T-cell (primary cell): ENCODE measurements at places on chromosomes 3 and 15. TPM values are rescaled to one million over a fixed set of nuclear protein-coding genes. Genes with fewer than 3 reads are reported as not detected.
A peak's percentile ranks its signal among the peaks of the same experiment; 100 is the strongest.

DNA sequence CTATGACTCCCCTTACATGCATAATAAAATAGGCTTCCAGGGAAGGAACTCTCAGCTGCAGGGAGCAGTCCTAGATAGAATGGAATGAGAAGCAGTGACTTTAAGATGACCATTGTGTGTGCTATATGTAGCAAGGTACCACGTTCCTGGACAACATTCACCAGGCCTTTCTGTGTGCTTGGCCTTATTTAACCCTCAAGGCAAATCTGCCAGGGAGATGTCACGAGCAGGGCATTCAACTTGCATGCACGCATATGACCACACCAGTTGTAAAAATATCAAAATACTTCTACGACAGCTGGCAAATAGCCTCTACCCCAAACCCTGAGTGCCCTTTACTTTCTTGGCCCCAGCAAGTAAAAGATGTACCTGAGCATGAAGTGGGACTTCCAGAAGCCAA is 197.3 kb upstream of the ST8SIA2 start:
- H3K36me3 ChIP-seq = no peaks in the 10 kb centered on the region
- DNase-seq = no peak

DNA sequence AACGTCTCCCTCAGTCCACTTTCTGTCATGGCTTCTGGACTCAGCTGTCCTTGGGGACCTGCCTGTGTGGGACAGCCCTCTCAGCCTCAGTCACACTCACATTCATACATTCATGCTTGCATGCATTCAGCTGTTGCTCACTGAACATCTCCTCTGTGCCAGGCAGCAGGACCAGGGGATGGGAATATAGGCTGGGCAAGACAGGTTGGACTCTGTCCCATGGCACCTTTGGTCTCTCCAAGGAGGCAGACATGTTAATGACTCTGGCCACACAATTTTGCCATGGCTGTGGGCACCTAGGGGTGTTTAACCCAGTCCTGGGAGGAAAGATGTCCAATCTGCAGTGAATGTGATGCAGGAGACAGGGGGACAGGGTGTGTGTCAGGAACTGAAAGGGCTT is 7.8 kb upstream of the DNAH1 start:
- no peak overlapping the region for H3K27ac ChIP-seq
- DNase-seq = no peak
- peaks cover 2% of the 10 kb centered on the region for H3K4me1 ChIP-seq
- no peaks in the 10 kb centered on the region for H3K27me3 ChIP-seq

The GOLGA8R gene
- total RNA-seq = 4.0 TPM

- DNase-seq = no peak
- no peaks in the 10 kb centered on the region for H3K27me3 ChIP-seq
- H3K4me1 ChIP-seq = no peaks in the 10 kb centered on the region
- no peak overlapping the region for H3K27ac ChIP-seq
- no peaks in the 10 kb centered on the region for H3K36me3 ChIP-seq
- H3K4me3 ChIP-seq = no peak overlapping the region
Observed at GRCh38 chr3:116444819-116445310, 422 bp downstream of the LSAMP start.

The MKRN2OS gene
- total RNA-seq = not detected

- H3K4me3 ChIP-seq = no peak overlapping the region
- DNase-seq = no peak
- H3K4me1 ChIP-seq = peaks cover 4% of the 10 kb centered on the region
Observed at GRCh38 chr3:189316296-189317019, 144.7 kb downstream of the TPRG1 start.

- H3K4me3 ChIP-seq = no peak overlapping the region
- H3K36me3 ChIP-seq = peaks cover under 1% of the 10 kb centered on the region
- no peaks in the 10 kb centered on the region for H3K4me1 ChIP-seq
- H3K27me3 ChIP-seq = no peaks in the 10 kb centered on the region
- DNase-seq = no peak
Observed at GRCh38 chr15:34883042-34883441, 86.5 kb downstream of the AQR start.

GRCh38 chr3:185325946-185326791 is 36.8 kb upstream of the MAP3K13 start:
- no peak overlapping the region for H3K27ac ChIP-seq
- no peaks in the 10 kb centered on the region for H3K27me3 ChIP-seq
- H3K4me3 ChIP-seq = no peak overlapping the region
- H3K36me3 ChIP-seq = no peaks in the 10 kb centered on the region

GRCh38 chr3:130341388-130341787 is 4.1 kb upstream of the COL6A5 start:
- H3K36me3 ChIP-seq = no peaks in the 10 kb centered on the region
- no peak for DNase-seq
- H3K27ac ChIP-seq = no peak overlapping the region
- no peaks in the 10 kb centered on the region for H3K4me1 ChIP-seq
- H3K4me3 ChIP-seq = no peak overlapping the region

GRCh38 chr3:160828880-160829279 is 72.8 kb downstream of the PPM1L start:
- H3K27ac ChIP-seq = no peak overlapping the region
- no peak overlapping the region for H3K4me3 ChIP-seq
- DNase-seq = no peak
- no peaks in the 10 kb centered on the region for H3K36me3 ChIP-seq

The NR1I2 gene
- total RNA-seq = 0.39 TPM

The TMEM266 gene
- total RNA-seq = not detected

DNA sequence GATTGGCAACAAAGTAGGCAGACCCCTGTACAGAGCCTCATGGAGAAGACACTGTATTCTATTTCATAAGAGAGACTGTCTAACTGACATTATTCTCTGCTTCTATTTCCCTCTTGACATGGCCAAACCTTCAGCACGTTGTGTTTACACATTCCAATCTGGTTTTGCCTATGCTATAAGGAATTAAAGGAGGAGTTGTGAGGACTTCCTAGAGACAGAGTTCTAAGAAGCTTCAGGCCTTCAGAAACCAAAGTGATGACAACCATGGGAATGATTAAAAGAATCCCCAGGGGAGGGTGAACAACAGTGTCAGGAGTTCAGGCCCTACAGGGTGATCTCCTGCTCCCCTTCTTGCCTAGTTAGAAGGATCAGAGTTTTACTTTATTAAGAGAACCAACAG is 44.9 kb upstream of the CAPN7 start:
- no peaks in the 10 kb centered on the region for H3K36me3 ChIP-seq
- H3K27me3 ChIP-seq = no peaks in the 10 kb centered on the region
- no peak overlapping the region for H3K27ac ChIP-seq
- no peak overlapping the region for H3K4me3 ChIP-seq

GRCh38 chr3:70108072-70108471 is 108.5 kb downstream of the SAMMSON start:
- no peaks in the 10 kb centered on the region for H3K36me3 ChIP-seq
- DNase-seq = no peak
- H3K4me1 ChIP-seq = no peaks in the 10 kb centered on the region
- no peak overlapping the region for H3K4me3 ChIP-seq

GRCh38 chr15:99475754-99476412 is 89.9 kb upstream of the MEF2A start:
- peaks cover 6% of the 10 kb centered on the region for H3K27me3 ChIP-seq
- no peaks in the 10 kb centered on the region for H3K36me3 ChIP-seq
- H3K27ac ChIP-seq = no peak overlapping the region
- H3K4me3 ChIP-seq = no peak overlapping the region
- no peak for DNase-seq

The PLA2G4E gene
- not detected for total RNA-seq

DNA sequence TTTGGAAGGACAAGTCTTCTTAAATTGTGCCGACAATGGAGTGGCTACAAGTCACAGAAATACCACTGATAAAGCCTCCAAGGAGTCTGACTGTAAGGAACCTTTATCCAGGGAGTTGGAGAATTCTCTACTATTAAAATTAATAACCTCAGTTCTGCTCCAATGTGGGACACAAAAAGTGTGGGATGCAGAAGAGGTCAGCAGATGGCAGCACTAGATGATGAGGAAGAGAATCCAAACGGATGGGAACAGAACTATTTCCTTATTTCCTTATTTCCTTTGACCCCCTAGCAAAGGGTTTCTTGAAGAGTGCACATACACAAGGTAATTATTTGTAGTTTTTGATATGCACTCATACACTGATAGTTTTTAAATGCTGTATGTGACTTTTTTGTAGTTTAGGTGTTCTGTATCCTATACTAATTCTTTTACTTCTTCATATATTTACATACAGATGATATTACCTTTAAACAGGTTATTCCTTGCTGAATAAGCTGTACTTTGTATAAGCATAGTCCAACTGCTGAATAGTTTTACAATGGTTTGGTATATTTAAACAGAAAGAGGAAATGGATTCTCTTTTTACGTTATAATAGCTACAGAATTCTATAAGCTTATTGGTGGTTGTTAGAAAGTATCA is 25.6 kb upstream of the NLGN1 start:
- no peak overlapping the region for H3K27ac ChIP-seq
- no peaks in the 10 kb centered on the region for H3K4me1 ChIP-seq
- H3K36me3 ChIP-seq = no peaks in the 10 kb centered on the region
- no peak overlapping the region for H3K4me3 ChIP-seq
- DNase-seq = no peak

GRCh38 chr3:139226731-139227130 is 117.1 kb upstream of the MRPS22 start:
- no peaks in the 10 kb centered on the region for H3K27me3 ChIP-seq
- H3K36me3 ChIP-seq = no peaks in the 10 kb centered on the region
- no peak overlapping the region for H3K4me3 ChIP-seq
- H3K27ac ChIP-seq = no peak overlapping the region
- no peaks in the 10 kb centered on the region for H3K4me1 ChIP-seq

DNA sequence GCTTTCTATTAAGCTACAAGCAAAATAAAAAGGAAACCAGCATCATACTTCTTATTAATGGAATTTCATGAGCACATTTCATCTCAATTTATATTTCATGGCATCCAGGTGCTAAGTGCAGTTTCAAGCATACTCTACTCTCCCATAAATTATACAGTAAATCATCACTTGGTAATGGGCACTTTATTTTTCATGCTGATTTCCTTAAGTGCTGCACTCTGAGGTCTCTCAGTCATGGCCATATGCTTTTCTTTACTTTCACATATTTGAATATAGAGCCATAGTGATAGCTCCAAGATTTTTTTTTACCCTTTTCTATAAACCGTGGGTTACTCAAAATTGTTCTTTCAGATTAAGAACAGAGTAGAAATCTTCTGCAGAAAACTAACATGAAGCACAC is 1505.7 kb upstream of the CADM2 start:
- no peak for DNase-seq
- H3K4me3 ChIP-seq = no peak overlapping the region
- H3K4me1 ChIP-seq = no peaks in the 10 kb centered on the region

The CLDN16 gene
- total RNA-seq = not detected

The ZKSCAN7 gene
- 6.0 TPM for total RNA-seq

- H3K4me1 ChIP-seq = peaks cover 4% of the 10 kb centered on the region
- no peaks in the 10 kb centered on the region for H3K36me3 ChIP-seq
- H3K27ac ChIP-seq = no peak overlapping the region
- DNase-seq = no peak
Observed at GRCh38 chr3:31288224-31288623, 244.5 kb upstream of the STT3B start.

The ACTC1 gene
- not detected for total RNA-seq

DNA sequence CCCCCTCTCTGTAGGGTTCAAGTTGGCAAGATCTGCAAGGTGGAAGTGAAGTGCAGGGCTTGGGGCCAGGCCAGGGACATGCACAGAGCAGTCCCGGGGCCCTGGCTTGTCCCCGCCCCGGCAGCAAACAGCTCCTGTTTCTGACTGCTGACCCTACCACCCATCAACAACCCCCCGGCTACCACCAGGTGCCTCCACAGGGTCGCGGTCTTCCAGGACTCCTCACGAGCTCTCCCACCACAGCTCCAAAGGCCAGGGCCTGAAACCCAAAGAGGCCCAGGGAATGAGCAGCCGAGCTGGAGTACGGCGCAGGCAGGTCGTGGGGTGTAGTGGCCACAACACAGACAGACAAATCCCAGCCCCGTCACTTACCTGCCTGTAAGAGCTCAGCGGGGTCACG is 121.3 kb upstream of the SMAD3 start:
- H3K4me1 ChIP-seq = no peaks in the 10 kb centered on the region
- DNase-seq = no peak
- H3K27me3 ChIP-seq = no peaks in the 10 kb centered on the region
- H3K27ac ChIP-seq = no peak overlapping the region

The TRIM71 gene
- total RNA-seq = 0.32 TPM

DNA sequence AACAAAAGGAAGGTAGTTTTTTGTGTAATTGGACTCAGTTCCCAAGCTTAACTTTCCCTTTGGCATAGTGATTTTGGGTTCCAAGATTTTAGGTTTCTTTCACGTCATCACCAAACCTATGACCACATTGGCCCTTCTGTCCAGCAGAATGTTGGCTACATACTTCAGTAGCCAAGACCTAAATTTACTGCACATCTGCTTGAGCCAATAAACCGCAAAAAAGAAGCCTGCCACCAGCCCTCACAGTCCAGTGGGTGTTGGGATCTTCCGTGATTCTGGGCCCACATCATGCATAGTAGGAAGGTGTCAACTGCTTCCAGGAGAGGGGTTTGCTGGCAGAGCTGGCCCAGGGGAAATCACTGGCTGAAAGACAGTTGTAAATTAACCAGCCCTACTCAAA is 57.6 kb upstream of the LIPC start:
- H3K4me3 ChIP-seq = no peak overlapping the region
- no peaks in the 10 kb centered on the region for H3K36me3 ChIP-seq
- no peaks in the 10 kb centered on the region for H3K4me1 ChIP-seq
- no peak for DNase-seq
- H3K27ac ChIP-seq = no peak overlapping the region

GRCh38 chr15:36251450-36251849 is 328.0 kb upstream of the CDIN1 start:
- no peak for DNase-seq
- no peaks in the 10 kb centered on the region for H3K27me3 ChIP-seq
- H3K4me3 ChIP-seq = no peak overlapping the region
- no peak overlapping the region for H3K27ac ChIP-seq
- no peaks in the 10 kb centered on the region for H3K36me3 ChIP-seq

GRCh38 chr15:40054605-40054854 is 15.5 kb upstream of the SRP14 start:
- peak overlapping the region; percentile 40 for H3K4me3 ChIP-seq
- no peak for DNase-seq
- no peak overlapping the region for H3K27ac ChIP-seq
- no peaks in the 10 kb centered on the region for H3K36me3 ChIP-seq
- no peaks in the 10 kb centered on the region for H3K27me3 ChIP-seq

- H3K4me1 ChIP-seq = no peaks in the 10 kb centered on the region
- peaks cover 6% of the 10 kb centered on the region for H3K27me3 ChIP-seq
- DNase-seq = no peak
- no peak overlapping the region for H3K4me3 ChIP-seq
Observed at GRCh38 chr3:120304616-120305015, 19.6 kb upstream of the GPR156 start.
